ENCODE measurements at places on chromosomes 4 and X.

- DNase-seq = no peak
Measured at GRCh38 chr4:109589605-109590004, 29.6 kb downstream of the MCUB start.

- DNase-seq = no peak
Measured at GRCh38 chr4:12884846-12885796, 599.0 kb downstream of the RAB28 start.

DNA sequence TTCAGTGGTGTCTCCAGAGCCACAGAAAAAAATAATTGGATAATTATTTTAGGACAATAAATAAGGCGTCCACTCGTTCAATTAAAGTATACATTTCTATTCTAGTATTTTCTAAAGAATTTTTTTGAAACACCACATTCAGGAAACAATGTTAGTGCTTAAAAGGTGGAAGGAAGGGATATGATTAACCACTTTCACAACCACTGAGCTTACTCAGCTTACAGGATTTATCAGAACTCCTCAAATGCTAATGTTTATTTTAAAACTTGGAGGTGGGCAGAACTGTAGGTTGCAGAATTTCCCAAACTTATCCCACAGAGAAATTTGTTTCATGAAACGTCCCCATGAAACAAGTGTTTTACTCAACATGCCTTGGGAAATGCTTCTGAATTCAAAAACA, 54.3 kb upstream of the MAGEB2 start:
- DNase-seq = no peak

DNA sequence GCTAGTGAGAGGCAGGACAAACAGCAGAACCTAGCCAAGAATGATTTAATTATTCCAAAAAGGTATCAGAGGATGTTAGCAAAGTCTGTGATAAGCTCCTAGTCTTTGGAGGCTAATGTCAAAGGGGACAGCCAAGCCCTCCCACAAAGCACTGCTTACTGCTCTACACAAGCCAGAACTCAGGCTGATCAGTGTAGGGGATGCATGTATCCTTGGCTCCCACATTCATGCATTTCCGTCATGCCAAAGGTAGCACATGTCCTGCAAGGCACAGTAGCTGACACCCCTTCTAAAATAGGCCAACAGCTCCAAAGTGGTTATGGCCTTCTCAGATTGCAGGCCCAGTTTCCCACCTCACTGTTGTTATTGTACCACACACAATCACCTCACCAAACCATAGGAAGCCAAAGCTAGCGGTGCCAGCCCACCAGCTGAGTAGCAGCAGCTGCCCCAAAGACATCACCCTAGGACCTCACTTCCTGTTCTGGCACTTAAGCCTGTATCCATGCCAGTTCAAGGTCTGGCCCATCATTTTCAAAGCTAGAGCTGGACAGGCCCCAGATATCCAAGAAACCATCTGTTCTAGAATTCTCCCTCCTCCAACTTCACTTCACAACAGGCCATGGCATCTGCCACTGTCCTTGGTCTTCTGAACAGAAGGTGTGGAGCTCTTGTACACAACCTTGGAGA, 40.9 kb downstream of the TSPAN5 start:
- no peak for DNase-seq

DNA sequence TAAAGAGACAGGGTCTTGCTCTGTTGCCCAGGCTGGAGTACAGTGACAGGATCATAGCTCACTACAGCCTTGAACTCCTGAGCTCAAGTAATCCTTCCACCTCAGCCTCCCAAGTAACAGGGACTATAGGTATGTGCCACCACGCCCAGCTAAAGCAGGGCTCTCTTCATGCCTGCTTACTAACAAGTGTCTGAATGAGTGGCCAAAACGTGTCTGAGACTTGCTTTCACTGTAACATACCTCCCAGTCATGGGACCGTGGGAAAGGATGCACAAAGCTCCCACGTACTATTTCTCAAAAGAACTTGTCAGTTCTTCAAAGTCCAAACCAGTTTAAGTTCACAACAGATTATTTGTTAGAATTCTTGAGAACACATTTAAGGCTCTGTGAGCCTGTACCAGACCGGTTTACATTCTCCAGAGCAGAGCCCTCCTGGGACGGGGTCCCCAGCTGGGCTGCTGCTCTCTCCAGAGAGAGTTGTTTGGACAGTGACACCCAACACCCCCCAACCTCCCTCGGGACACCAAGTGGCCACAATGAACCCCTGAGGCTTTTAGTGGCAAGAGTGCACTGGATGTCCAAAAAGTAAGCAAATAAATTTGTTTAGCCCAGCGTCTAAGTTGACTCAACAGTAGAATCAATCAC, 24.1 kb downstream of the SH3KBP1 start:
- no peak for DNase-seq

DNA sequence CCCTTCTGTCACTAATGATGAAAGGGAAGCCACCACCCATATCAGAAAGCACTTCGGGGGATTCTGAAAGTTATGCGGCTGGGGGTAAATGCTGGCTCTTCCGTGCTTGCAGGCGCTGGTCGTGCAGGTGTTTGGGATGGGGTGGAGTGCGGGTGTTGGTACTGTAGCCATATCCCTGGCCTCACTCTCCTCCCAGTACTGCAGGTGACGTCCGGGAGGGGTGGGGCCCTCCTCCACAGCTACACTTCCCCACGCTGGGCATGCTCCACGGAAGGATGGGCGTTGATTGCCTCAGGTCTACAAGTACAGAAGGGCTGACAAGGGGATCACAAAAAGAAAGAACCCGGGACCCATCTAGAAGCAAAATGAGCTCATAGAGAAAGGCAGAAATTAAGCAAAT, 48.6 kb upstream of the CLDN24 start:
- DNase-seq = no peak

DNA sequence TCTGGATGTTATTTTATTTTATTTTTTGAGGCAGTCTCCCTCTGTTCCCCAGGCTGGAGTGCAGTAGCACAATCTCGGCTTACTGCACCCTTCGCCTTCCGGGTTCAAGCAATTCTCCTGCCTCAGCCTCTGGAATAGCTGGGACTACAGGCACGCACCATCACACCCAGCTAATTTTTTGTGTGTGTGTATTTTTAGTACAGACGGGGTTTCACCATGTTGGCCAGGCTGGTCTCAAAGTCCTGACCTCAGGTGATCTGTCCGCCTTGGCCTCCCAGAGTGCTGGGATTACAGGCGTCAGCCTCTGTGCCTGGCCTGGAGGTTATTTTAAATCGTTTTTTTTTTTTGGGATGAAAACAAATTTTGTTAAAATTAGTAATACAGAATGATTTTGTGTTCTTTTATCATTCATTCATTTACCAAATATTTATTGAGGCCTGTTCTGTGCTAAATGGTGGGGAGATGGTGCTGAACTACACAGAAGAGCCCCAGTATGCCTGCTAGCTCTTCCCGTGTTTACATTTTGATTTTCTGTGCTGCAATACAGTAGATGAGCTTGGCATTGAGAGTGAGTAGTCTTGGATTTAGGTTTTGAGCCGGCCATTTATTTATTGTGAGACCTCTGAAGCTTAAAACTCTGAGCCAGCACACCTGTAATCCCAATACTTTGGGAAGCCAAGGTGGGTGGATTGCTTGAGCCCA, 22.7 kb downstream of the ADD1 start:
- no peak for DNase-seq

- no peak for DNase-seq
Measured at GRCh38 chrX:20361081-20361889, 94.6 kb upstream of the RPS6KA3 start.

- DNase-seq = no peak
Measured at GRCh38 chr4:115219862-115220261, 106.4 kb upstream of the NDST4 start.

GRCh38 chrX:107686026-107686425, 57.7 kb downstream of the PRPS1 start:
- no peak for DNase-seq

DNA sequence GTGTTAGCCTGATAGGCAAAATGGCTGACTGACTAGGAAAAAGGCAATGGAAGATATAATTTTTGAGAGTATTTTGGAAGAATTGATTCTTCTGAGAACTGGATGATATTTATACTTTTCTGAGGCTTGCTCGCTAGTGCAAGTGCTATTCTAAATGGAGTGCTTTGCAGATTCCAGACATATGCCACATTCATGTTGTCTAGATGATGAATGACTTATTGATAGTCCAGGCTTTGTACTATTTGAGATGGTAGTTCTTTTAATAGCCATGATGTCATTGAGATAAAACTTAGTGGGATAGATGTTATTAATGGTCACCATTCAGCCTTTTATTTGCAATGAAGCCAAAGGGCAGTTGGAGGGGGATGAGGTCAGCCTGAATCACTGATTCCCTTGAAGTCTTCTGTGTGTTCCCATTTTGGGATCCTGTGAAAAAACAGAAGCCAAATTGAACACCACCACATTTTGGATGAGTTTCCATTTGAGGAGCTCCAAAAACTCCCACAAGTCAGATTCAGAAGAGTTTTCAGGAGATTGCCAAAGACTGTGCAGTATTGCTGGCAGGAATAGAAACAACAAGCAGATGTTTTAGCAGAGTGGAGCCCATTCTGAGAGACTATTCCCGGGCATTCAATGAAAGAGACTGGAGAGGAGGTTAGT, 184.1 kb downstream of the IL1RAPL2 start:
- DNase-seq = no peak

- no peak for DNase-seq
Measured at GRCh38 chr4:171594293-171594692, 218.9 kb upstream of the GALNTL6 start.

DNA sequence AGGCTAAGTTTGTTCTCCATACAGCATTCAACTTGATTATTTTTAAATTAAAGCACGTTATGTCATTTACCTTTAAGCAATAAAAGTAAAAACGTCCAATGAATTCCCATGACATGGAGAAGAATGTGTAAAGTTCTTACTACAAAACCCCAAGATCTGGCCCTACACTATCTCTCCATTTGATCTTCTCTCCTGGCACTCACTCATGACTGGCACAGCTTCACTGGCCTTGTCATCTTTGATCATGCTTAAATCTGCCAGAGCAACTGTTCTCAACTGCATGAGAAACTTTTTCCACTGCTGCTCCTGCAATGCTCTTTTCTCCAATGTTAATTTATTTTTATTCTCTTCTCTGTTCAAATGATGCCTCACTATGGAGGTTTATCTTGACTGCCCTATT, 1109.0 kb upstream of the IGFBP7 start:
- DNase-seq = no peak

GRCh38 chrX:5702890-5703289, 525.8 kb downstream of the NLGN4X start:
- DNase-seq = no peak

- DNase-seq = no peak
Measured at GRCh38 chr4:133995243-133995960, 206.2 kb downstream of the PABPC4L start.

- peak; percentile 83 for DNase-seq
Measured at GRCh38 chr4:11748164-11748872, 319.6 kb upstream of the HS3ST1 start.

- no peak for DNase-seq
Measured at GRCh38 chr4:46267866-46268265, 122.1 kb downstream of the GABRA2 start.

DNA sequence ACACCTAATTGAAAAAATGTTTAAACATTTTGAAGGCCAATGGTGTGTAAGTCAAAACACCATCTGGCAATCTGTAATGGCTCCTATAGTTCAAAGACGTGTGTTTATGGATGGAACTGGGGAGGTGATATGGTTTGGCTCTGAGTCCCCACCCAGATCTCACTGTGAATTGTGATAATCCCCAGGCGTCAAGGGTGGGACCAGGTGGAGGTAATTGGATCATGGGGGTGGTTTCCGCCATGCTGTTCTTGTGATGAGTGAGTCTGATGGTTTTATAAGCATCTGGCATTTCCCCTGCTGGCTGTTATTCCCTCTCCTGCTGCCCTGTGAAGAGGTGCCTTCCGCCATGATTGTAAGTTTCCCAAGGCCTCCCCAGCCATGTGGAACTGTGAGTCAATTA, 52.2 kb downstream of the ADRA2C start:
- no peak for DNase-seq

GRCh38 chr4:101200561-101200960, 146.8 kb downstream of the PPP3CA start:
- DNase-seq = peak; percentile 86

DNA sequence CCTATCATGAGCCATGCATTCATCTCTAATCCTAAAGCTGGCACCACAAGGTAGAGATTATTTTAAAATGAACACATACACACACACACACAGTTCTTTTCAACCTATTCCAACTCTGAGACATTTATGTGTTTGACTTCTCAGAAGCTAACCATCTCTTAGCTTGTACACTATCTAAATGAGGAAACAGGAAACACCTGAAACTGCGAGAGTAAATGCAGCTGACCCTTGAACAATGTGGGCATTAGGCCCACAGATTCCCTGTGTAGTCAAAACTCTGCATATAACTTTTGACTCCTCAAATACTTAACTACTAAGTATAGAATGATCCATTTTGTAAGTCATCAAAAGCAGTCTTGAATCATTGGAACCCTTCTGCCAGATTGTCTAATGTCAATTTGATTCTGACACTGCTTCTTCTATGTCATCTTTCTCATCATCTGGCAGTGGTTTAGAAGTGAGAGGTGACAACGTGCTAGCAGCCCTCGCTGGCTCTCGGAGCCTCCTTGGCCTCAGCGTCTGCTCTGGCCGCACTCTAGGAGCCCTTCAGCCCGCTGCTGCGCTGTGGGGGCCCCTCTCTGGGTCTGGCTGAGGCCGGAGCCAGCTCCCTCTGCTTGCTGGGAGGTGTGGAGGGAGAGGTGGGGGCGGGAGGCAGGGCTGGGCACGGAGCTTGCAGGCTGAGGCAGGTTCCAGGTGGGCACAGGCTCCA, 21.4 kb upstream of the IL15 start:
- no peak for DNase-seq

Measured in HCT116 (cell line).